ENCODE measurements at places on chromosomes 2 and 18.
A peak's percentile ranks its signal among the peaks of the same experiment; 100 is the strongest.

GRCh38 chr2:50181212-50181611 lies 850.7 kb downstream of the NRXN1 start:
- peak; percentile 7 for DNase-seq

GRCh38 chr2:215499331-215499730 lies 63.5 kb upstream of the FN1 start:
- DNase-seq, result no peak

GRCh38 chr2:96329456-96329855 lies 4.3 kb downstream of the ITPRIPL1 start:
- DNase-seq, result no peak

- DNase-seq, result no peak
These were observed 276.5 kb upstream of the NRP2 start for GRCh38 chr2:205405752-205406151.

GRCh38 chr18:7577706-7578105 lies 10.6 kb downstream of the PTPRM start:
- no peak for DNase-seq

GRCh38 chr2:168853471-168853870 lies 36.8 kb downstream of the SPC25 start:
- DNase-seq, result no peak

GRCh38 chr2:60742419-60742818 lies 13.6 kb upstream of the PAPOLG start:
- no peak for DNase-seq

DNA sequence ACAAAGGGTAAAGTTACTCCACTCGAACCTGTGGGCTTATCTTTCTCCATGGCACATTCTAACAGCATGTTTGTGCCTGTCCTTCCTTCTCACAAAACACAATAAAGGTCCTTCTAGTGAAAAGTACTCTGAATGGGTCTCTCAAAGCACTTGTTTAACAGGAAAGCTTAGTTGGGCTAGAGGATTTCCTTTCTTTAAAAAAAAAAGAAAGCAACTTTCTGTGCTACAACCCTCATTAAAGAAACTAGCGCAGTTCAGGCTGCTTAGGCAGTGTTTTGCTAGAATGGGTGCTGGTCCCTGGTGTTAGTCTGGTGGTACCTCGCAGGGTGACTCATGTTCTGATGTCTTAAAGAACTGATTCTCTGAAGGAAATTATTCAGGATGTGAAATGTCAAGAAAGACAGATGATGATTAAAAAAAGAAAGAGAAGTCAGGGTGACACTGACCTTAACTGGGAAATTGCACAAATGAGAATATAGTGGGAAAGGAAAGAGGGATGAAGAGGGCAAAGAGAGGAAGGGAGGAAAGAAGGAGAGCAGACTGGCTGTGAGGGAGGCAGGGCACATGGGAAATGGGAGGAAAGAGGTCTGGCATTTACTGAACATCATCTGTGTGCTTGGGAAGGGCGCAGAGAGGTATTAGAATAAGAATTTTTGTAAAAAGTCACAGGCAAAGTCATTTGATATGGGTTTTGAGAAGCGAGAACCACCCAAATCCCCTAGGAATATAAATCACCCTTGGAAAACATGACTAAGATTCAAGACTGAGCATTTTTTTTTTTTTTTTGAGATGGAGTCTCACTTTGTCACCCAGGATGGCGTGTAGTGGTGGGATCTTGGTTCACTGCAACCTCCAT lies 74.9 kb downstream of the ATP8B1 start:
- peak; percentile 8 for DNase-seq

- no peak for DNase-seq
These were observed 443.6 kb downstream of the TDRD15 start for GRCh38 chr2:21567395-21567794.

DNA sequence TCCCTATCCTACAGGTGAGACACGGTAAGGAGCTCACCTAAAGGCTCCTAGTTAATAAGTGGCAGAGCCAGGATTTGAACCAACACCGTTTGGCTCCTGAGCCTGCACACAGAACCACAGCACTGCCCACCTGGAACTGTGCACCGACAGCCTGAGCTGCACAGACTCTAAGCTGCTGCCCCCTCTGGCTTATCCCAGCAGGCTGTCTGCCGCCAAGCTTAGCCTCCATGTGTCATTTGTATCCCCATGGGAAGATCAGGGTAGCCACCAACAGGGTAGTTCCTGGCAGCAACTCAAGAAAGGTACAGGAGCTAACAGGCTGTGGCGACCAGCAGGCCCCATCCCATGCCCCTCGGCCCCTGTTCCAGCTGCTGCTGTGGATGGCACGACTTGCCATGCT lies 135.7 kb downstream of the LRRC30 start:
- DNase-seq, result no peak

DNA sequence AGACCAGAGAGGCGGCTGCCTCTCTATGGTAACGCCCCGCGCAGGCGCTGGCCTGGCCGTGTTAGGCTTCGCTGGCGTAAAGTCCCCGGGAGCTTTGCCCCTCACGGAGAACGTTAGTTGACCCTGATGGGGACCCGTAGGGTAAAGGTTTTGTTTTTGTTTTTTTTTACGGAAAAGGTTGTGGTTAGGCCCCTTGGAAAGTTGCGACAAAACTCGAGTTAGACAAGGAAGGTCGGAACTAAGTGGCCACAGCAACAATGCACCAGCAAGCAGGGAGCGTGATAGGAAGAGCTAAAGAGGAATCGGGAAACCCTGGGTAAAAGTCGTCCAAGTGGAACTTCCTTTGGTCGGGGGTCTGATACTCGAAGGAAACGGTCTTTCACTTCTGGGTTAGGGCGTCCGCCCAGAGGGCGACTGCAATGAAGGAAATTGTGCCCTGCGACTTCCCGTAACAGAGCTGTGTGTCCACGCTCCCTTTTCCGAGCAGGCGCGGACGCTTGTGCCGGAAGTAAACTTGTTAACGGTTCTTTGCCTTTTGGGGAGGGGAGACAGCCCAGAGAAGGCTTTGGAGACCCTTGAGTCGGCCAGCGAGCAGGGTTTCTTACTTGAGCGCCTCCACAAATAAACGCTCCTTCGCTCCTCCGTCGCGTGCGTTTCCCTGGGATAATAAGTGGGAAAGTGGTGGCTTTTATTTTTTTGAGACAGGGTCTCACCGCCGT lies 493 bp upstream of the CLASP1 start:
- peak; percentile 99 for DNase-seq

- DNase-seq, result peak; percentile 34
These were observed 8.9 kb downstream of the SLC4A3 start for GRCh38 chr2:219636144-219636915.

DNA sequence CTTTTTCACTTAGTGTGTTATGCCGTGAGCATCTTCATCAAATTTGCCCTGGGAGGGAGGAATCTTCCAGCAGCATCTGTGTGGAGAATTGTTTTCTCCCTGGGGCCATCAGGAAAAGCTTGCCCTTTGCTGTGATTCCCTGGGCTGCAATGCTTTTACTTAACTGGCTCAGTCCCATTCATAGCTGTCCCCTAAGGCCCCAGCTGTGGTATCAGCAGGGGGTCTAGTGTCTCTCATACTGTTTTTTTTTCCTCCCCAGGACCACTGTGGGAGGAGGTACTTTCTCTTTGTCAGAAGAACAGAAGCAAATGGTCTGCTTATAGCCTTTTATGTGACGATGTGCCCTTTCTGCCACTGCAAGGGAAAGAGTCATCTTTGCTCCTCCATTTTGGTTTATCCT lies 176.8 kb upstream of the CELF4 start:
- DNase-seq, result no peak

GRCh38 chr2:143300536-143300935 lies 171.3 kb downstream of the ARHGAP15 start:
- DNase-seq, result no peak

DNA sequence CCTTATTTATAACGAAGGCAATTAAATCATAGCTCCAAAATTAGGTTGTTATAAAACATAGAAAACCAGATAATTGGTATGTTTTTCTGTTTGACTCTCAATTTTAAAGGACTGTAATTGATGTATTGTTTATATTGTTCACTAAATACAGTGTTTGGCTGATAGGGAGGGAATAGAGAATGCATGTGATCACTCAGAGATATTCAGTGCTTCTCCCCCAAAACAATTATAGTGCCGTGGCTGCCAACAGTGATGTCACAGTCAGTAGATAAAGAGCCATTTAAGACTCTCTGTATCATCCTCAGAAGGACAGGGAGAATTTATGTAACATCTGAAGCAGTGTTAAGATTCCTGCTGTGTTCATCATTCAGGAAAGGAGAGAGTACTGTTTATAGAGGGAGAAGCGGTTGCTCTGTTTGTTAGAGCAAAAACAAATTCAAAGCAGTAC lies 69.6 kb downstream of the PHLPP1 start:
- DNase-seq, result no peak

DNA sequence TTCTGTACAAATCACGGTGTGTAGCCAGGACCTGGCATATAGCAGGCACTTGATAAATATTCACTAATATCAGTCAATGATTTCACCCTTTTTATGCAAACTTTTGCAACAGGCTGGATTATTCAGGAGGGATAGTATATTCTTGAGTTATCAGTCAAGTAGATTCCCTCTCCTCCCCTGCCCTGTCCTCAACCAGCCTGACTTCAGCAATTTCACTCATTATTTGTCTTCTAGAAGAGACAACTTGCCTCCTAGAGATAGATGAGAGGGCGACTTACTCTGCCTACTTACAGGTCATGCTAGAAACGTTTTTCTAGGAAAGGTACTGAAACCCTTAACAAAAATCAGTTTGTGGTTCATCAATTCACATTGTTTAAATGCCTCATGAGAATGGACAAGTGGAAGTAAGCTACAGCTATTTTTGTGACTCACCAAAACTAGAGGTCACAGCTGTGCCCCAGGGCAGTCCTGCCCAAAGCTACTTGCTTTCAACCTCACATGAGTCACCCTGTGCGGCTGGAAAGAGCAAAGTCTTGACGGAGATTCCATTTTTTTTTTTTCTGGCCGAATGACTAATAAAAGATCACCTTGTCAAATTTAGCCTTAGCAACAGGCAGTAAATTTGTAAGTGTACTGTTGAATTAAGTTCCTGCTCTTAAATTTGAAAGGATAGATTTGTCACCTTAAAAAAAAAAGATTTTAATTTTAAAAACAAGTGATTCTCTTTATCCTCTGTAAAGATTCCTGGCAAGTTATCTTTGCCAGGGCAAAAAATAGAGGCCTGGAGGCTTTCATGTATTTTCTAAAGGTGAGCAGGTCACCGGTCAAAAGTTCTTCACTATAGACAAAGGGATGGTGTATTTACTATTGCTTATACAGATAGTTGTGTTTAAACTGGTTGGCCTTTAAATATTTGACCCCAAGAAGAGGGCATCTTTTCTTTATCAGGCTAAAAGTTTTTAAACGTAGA lies 109.0 kb upstream of the SLC35G4 start:
- DNase-seq, result peak; percentile 59

GRCh38 chr2:23621616-23622015 lies 236.6 kb downstream of the KLHL29 start:
- DNase-seq, result no peak

DNA sequence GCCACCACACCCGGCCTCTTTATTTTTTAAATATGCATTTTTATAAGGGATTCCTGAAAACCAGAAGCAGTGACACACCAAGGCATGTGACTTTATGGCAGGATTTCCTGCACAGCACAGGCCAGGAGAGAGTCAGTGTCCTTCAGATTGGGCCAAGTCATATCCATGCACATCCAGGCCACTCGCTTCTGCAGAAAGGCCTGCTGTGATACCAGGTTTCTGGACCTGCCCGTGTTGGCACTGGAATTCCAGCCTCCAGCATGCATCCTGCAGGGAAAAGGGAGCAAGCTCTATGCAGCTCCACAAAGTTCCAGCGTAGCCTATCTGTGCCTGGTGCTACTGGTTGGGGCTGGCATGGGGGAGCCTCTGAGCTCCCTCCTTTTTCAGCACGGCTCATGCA lies 36.8 kb downstream of the MEX3C start:
- no peak for DNase-seq

GRCh38 chr2:234603619-234604018 lies 106.7 kb upstream of the ARL4C start:
- no peak for DNase-seq

- DNase-seq, result no peak
These were observed 80.7 kb downstream of the CCBE1 start for GRCh38 chr18:59616501-59616900.

- DNase-seq, result no peak
These were observed 4.1 kb upstream of the LPIN1 start for GRCh38 chr2:11742317-11742701.

DNA sequence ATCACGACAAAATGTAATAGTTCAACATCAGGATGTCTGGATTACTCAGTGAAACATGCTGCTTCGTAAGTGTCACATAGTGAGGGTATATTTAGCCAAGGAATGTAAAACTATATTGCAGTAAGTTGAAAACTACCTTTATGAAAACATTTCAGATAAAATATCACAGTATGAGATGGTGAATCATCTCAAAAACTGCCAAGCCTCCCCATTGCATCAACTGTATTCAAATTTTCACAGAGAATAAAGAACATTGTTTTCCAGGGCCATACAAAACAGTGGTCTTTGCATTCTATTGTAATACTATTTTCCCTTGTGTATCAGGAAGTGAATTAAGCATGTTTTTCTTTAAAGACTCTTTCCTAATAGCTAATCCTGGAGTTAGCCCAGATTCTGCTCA lies 47.6 kb upstream of the MSTN start:
- DNase-seq, result no peak

- DNase-seq, result no peak
These were observed 81.4 kb downstream of the ADCYAP1 start for GRCh38 chr18:986051-986450.

DNA sequence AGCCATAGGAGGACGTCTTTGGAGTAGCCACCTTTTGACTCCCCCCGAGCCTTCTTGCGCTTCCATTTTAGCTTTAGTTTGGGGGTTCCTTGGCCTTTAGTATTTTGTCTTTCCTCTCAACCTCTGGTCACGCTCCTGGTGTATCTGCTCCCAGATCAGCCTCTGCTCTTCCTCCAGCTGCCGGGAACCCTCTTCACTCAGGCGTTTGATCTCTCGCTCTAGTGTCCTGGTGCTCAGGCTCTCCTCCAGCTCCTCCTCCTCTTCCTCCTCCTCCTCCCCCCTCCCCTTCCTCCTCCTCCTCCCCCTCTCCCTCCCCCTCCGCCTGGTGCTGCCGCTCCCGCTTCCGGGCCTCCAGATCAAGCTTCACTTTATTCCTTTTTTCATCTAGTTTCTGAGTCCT lies 1082.3 kb upstream of the TMEFF2 start:
- DNase-seq, result no peak

Data from NB4 (cell line).